CD4-positive, alpha-beta T cell treated with Interleukin-2 at 100 ng/mL for 4 hours (primary cell): ENCODE measurements at places on chromosomes 4 and X.

DNA sequence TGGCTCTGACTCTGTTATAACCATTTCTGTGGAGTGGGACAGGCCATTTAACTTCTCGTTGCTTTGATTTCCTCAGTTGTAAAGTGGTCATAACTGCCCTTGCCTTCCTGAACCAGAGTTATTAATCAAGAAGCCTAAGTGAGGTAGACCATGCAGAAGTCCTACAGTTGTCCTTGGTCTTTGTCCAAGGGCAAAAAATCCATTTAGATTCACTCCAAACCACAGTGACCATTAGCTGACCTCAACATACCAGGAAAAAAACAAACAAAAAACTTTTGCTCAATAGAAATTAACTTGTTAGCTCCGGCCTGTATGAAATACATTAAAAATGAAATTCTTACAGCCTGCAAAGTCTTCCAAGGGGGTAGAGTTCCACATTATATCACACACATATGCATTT is 52.7 kb downstream of the TBC1D9 start:
- no peak for DNase-seq

DNA sequence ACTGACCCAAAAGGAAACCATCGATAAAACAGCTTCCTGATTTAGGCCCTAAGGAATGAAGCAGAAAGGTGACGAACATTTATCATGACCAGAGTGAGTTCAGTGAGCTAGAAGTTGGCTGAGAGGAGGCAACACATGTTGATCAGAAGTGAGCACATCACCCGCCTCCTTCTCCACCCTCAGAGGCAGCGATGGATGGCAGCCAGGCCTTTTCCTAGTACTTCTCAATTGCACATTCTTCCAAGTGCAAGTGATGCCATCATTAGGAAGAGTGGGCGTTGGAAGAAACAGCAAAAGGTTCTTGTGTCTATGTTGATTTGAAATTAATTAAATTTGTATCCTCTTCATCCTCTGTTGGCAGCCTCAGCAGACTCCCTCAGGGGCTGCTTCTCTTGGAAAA is 51.7 kb downstream of the TMEM154 start:
- DNase-seq = no peak

GRCh38 chr4:12071316-12071715 is 642.6 kb upstream of the HS3ST1 start:
- DNase-seq = no peak

- no peak for DNase-seq
Measured at GRCh38 chrX:117972711-117973109, 143.9 kb downstream of the KLHL13 start.

DNA sequence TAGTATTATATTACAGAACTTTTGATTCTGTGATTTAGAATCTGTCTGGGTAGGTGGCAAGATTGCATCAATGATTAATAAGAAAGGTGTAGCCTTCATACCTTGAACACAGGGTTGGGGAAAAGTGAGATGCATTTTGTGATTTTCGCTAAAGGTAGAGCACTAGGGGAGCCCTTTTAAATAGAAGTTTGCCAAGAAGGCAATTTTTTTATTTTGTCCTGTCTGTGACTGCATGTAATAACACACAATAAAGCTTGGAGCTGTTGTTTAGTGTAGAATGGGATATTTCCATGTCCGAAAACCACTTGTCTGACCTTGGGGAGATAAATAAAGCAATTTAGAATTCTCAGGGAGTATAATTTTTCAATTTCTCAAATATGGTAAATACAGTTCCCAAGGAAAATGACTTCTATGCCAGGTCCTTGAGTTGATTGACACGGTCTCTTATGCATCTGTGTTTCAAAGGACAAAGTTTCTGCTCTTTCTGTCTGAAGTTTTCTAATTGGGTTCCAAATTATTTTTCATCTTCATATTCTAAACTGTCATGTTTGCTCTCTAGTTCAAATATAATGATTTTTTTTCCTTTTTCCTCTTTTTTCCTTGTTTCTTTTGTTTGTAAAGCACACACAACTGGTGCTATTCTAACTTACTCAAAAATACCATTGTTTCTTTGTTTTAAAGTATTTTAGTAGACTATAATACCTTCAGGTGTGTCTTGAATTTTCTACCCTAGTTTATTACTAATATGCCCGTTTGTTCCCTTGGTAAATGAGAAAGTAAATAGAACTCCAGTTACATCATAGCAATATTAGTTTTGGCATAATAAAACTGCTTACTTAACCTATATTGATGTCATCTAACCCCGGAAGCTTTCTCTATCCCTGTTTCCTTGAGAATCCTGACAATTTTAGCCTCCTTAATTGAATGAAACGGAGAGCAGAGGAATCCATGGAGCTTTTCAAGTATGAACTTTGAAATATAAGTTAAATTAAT is 87.8 kb upstream of the BMPR1B start:
- DNase-seq = no peak

GRCh38 chr4:115292320-115293092 is 179.1 kb upstream of the NDST4 start:
- no peak for DNase-seq

DNA sequence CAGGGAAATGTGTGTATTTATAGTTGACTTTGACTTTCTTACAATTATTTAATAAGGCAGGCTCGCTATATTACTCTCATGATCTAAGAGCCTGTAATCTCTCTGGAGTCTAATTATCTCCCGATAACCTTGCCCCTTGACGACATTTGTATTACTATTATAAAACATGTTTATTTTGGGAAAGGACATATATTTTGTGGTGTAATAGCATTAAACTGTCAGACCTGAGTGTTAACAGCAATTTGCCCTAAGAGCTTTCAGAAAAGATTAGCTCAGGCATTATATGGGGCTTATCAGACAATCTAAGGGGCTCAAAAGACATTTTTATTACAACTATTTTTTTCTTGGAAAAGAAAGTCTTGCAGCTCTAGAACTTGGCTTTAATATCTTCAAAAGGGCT is 427.9 kb upstream of the SLIT2 start:
- no peak for DNase-seq

DNA sequence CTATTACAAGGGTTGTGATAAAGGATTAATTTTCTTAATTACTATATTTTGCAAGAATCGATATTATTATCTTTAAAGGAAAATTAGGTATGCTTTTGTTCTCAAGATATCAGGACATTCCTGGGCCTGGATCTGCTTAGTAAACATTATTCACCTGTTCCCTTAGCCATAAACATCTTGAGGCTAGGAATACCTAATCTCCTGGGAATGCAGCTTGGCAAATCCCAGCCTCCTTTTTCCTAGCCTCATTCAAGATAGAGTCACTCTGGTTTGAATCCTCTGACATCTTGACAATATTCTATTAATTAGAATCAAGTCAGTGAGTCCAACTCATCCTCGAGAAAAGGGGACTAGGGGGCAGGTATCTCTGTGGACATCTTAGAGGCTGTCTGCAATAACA is 327.1 kb downstream of the STIM2 start:
- DNase-seq = no peak

DNA sequence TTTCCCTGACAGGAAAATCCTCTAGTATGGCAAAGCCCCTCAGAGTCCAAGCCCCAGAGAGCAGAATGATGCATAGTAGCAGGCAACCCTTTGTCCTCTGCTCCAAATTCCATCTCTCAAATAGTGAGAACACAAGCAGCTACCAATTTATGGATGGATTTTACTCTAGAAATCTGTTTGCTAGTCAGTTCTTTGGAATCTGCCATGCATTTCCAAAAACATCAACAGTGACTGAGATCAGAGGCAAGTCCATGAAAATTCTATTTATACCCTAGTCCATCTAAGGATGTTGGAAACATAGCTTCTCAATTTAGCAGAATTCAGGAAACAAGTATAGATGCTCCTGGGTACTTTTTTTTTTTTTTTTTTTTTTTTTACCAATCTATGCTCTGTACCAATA is 10.0 kb upstream of the CC2D2A start:
- DNase-seq = no peak
